KG1 (cell line): ENCODE measurements at places on chromosomes 3 and 15.

DNA sequence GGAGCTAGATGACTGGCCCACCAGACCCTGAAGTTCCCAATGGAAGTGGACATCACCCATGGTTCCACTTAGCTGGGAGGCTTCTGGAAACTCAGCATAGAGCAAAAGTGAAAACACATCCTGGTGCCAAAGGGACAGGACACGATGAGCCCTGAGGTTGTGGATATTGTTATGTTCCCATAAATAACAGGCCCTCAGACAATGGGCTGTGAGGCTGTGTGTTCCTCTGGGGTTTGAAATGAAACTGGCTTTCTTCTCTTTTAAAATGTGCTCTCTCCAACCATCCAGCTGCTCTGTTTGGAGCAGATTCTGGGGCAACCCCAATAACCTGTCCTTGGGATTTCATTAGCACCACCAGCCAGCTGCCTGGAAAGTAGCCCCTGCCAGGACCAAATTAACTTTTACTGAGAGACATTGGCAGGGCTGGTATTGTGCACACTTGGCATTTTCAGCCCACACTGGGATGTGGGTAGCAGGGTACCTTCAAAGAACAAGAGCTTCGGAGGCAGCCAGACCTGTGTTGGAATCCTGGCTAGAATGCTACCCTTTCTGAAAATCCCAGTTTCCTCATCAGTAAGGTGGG is 97.5 kb downstream of the DNAJB8 start:
- no peak for DNase-seq

DNA sequence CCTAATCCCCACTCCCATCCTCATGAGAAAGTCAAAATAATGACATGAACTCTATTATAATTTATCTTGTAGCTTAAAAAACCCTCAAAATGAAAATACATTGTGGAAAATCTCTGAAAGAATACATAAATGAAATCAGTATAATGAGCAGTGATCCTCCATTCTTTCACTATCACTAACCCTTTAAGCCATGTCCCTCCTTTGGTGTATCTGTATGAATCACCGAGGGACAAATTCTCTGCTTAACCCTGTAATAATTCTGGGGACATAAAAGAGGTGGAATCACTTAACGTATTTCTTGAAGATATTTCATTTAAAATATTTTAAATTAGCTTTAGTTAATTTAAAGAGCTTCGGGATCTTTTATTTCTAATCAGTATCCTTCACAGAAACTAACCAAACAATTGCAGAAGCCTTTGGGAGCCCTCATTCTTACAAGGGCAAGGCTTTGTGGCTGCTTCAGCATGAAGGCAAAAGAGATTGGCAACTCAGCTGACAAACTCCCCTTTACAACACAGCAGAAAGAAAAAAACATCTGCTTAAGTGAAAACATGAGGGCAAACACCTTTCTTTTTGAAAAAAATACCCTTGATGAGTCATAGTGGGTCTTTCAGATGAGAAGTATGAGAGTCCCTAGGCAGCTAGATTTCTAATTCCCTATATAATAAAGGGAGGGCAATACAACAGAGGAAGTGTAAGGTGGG is 44.0 kb upstream of the ALCAM start:
- no peak for DNase-seq

- DNase-seq, result no peak
These were observed 42.7 kb upstream of the CD200R1L start for GRCh38 chr3:112889357-112889756.

DNA sequence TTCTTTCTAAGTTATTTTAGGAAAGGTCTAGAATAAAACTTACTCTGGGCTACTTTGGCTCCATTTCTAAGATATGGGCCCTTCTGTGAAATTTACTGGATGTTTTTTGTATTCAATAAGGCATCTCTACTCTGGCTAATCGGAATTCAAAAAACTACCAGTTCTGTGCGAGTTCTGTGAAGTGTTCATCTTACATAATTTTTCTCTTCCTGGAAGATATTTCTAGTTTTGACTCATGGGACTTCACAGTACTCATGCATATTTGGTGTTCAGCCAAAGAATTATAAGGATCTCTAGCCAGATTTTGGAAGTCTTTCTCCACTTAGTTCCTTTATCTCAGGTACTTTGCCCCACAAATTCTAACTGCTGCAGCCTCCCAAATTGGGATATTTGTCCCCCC is 46.4 kb upstream of the MBNL1 start:
- DNase-seq, result no peak

DNA sequence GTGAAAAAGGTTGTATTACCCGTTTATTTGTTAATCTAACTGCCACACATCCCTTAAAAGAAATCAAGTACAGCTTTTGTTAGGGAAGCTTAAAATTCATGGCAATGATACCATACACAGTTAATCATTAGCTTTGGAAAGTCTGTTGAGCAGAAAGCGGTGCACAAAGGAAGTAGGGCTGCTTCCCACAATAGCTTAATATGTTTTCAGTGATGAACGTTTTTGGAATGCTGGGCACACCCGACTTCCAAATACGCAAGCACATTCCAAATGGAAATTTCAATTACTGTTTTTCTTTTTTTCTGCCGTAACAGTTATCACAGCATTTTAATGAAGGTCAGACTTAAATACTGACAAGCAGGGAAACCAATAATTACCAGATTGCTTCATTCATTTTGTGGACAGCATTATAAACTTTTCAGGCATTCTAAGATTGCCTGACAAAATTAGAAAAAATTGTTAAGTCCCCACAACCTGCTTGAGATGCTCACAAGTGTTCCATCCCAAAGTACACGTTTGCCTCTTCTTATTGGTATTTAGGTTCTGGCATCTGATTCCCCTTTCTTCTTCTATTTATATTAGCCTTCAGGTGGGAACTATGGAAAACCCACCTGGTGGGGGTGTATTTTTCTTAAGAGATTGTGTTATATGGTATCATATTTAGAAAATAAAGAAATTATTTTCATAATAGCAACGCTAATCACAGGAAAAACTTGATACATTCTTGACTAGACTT is 1.1 kb upstream of the ECT2 start:
- no peak for DNase-seq

- DNase-seq, result no peak
These were observed 27.1 kb downstream of the FILIP1L start for GRCh38 chr3:100087198-100087597.

DNA sequence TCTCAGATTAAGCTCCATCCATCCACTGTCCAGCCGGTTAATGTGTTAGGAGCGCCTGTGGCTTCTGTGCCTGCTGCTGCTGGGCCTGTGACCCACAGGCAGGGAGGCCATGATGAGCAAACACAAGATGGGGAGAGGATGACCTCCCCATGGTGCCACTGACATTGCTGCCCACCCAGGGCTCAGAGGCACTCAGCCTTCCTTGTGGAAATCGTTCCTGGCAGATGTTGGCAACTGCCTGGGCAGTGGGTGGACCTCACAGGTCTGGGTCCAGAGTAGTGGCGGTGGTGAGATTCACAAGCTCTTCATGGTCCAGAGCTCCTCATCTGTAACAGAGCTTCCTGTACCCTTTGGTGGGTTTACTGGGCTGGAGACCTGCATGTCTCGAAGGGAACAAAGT is 38.6 kb downstream of the SCN5A start:
- DNase-seq, result no peak

DNA sequence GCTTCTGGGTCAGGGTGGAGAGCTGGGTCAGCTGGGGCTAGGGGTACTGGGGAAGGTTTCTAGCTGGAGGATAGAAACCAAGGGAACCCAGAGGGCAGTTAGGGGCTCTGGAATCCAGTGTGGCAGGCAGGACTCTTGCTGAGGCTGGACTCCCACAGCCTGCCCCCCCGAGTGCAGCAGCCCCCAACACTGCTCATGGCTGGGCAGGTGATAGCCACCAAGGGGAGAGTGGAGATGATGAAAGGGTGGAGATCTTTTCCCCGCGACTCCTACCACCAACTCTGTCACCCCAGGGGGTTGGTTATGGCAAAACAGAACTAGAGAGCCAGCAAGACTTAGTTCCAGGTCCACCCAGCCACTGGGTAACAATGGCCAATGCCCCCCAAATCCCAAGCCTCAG is 16.9 kb upstream of the LINGO1 start:
- no peak for DNase-seq

GRCh38 chr15:40439960-40440742 is 602 bp upstream of the BAHD1 start:
- no peak for DNase-seq

GRCh38 chr15:52102463-52102862 is 10.1 kb downstream of the BCL2L10 start:
- no peak for DNase-seq

DNA sequence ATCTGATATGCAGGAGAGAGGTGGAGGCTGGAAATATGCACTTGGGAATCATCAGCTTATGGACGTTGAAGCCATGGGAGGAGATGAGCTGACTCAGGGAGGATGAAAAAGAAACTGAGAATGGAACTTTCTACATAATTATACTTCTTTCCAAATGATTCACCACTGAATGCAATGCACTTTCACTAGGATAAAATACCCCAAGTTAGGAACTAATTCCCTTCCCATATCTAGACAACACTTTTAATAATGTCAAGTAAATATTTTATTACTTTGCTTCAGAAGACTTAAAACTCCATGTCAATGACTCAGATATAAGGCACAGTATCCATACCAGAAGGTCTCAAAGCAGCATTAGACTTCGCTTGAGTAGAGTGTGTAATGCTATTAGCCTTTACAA is 24.2 kb downstream of the NPTN start:
- DNase-seq, result no peak

DNA sequence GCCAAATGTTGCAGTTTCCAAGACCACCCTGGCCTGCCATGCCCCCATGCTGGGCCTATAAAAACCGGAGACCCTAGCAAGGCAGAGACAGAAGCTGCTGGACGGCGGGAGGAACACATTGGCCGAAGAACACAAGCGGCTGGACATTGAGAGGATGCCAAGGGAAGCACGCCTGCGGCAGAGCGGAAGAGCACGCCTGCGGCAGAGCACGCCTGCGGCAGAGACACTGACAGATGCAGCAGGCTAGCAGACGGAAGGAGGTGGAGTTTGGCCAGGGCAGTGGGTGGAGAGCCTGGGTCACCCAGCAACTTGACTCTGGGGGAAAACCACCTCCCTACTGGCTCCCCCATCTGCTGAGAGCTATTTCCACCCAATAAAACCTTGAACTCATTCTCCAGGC is 322.3 kb upstream of the TBL1XR1 start:
- no peak for DNase-seq

GRCh38 chr3:10444511-10444910 is 60.9 kb downstream of the ATP2B2 start:
- DNase-seq, result no peak

GRCh38 chr3:40971191-40972168 is 227.8 kb upstream of the CTNNB1 start:
- peak; percentile 91 for DNase-seq

GRCh38 chr3:102026656-102027055 is 177.3 kb downstream of the NFKBIZ start:
- no peak for DNase-seq

- DNase-seq, result no peak
These were observed 395.2 kb upstream of the AZI2 start for GRCh38 chr3:28743831-28744230.

DNA sequence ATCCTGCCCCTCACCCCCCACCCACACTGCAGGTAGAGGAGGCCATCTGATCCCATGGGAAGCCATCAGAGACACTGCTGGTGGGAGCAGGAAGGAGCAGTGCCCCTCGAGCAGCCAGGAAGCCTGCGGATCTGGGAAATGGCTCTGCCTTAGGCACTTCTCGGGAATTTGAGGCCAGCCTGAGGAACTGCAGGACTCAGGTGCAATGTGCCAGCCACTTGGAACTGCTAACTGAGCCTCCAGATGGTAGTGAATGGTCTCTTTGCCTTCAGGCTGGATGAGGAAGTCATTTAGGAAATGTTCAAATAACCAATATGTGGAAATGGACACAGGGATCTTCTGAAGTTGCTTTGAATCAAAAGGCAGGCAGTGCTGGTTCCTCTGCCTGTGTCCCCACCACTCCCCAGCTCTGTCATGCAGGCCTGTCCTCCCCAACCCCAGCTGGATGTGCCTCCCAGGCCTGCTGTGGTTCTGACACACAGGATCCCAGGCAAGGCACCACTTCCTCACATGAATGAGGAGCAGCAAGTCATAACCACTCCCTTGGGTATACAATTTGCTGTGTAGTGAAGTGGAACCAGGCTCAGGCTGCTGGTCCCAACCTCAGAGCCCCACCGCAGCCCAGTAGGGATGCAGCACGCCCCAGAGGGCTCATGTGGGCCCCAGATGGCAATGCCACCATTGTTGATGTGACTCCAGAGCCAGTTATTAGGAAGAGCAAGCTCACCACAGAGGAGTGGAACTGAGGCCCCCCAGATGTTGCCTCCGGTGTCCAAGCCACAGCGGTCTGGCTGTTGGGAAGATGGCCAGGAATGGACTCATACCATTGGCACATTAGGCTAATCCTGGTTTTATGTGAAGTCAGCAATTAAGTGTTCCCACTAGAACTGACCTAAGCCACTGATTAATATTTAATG is 46.5 kb upstream of the LIMD1 start:
- DNase-seq, result no peak

DNA sequence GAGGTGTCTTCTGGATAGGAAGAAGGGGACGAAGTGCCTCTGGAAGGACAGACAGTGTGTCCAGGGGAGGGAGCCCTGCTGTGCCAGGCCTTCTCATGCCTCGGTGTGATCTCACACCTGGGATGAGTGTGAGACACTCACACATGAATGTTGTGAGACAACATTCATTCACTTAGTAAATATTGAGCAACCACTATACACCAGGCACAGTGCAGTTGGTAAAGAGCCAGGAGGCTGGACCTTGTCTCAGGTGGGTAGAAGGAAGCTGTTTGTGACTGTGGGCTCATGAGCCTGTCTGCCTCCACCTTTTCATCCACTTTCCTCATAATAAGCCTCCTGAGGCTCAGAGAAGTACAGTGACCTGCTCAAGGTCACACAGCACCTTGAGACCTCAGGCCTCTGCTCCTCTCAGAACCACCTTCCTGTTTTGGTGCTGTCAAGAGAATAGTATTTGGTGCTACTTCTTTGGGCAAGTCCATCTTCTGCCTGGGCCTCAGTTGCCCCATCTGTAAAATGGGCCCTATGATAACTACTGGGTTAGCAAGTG is 20.9 kb downstream of the SLC6A6 start:
- no peak for DNase-seq

GRCh38 chr15:70906842-70907241 is 14.2 kb downstream of the LRRC49 start:
- no peak for DNase-seq

DNA sequence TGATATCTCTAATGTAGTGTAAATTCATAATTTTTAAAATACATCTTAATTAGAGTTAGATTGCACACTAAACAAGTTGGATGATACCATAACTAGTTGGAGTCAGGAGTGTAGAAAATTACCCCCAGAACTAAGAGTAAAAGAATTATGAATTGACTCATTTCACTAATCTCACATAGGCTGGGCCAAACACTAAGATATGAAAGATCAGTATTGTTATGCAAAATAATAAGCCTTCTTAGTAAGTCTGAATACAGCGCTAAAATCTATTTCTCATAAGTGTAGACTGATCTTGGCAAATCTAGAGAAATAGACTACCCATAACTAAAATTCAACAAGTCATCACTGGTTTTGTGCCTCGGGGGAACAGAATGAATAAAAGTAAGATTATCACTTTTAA is 979.0 kb downstream of the ROBO1 start:
- DNase-seq, result no peak

- no peak for DNase-seq
These were observed 5.1 kb downstream of the LACTB start for GRCh38 chr15:63126726-63127125.

GRCh38 chr3:43043793-43044192 is 62.1 kb downstream of the POMGNT2 start:
- DNase-seq, result no peak
